ENCODE measurements at places on chromosomes 3 and 15.

- DNase-seq: peak; percentile 44
Observed at GRCh38 chr15:89367485-89368451, 33.1 kb upstream of the POLG start.

GRCh38 chr3:129106320-129106719, 15.3 kb downstream of the RAB43 start:
- DNase-seq: no peak

GRCh38 chr3:11461226-11461625, 182.5 kb downstream of the VGLL4 start:
- no peak for DNase-seq

DNA sequence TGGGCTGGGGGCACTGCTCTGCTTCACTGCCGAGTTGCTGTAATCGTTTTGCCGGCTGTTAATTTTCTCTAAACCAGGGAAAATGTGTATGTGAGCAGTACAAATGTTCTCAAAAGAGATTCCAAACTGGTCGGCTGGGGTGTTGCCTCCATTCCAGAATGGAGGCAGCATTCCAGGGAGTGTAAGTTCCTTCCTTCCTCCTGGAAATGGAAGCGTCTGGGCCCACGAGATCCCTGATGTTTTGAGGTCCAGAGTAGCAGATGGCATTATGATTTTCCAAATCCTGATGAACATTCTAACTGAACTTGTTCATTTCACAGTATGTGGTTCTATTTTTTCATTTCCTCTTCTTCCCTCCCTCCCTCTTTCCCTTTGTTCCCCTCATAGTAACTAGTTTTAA, 64.4 kb upstream of the SKOR1 start:
- no peak for DNase-seq

GRCh38 chr3:73056014-73056844, 5.2 kb upstream of the EBLN2 start:
- peak; percentile 26 for DNase-seq

DNA sequence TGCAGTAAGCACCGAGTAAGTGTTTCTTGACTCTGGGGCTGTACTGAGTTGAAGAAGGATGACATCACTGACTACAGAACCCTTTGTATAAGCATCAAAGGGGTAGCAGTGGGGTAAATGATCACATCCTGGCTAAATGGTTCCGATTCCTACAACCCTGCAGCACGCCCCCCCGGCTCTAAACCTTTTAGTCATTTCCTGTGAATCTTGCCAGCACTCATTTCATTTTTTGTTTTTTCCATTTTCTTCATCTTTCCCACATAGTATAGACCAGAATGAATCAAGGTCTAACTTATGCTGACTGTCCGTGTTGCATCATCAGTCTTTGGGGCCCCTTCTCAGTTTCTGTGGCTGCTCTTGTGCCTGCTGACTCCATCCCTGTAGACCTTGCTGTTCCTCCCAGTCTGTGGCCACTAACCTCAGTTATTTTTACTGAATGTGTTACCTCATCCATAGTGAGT, 383.1 kb upstream of the TPRG1 start:
- peak; percentile 12 for DNase-seq

GRCh38 chr3:37183976-37184375, 9.6 kb upstream of the LRRFIP2 start:
- no peak for DNase-seq

GRCh38 chr15:35448294-35448693, 97.7 kb downstream of the DPH6 start:
- no peak for DNase-seq

GRCh38 chr3:116216761-116217160, 228.5 kb downstream of the LSAMP start:
- no peak for DNase-seq

- no peak for DNase-seq
Observed at GRCh38 chr3:135597855-135598254, 367.7 kb upstream of the PPP2R3A start.

DNA sequence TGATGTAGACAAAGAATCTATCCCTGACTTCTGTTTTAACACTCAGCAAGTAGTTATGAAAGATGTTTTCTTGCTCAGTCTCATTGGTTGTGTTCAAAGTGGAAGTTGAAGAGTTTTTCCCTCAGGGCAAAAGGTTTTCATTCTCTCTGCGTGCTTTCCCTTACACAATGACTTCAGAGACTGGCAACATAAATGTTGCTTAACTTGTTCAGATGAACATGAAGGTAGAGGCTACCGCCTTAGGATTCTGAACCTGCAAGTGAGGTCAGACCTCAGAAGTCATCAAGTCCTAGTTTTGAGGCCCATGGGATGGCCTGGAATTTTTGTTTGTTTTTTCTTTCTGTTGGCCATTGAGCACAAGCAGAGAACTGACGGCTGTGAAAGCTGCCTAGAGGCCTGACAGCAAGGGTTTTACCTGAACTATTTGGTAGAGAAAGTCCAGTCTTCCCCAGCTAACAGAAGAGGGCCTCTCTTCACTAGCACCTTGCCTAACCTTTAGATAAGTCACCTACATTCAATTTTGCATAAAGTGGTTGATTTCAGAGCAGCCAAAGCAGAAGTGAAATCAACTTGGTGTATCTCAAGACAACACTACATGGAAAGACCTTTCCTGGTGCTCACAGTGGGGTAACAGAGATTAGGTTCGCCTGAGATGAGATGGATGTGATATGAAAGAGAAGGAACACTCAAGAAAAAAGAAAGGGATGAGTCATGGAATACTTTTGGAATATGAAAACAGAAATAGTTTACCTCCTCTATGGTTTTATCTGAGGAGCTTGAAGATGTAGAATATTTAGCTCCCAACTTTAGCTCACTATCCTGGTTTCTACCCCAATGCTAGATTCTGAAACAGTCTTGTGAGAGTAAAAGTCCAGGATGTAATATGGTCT, 53.6 kb upstream of the AP4E1 start:
- DNase-seq: peak; percentile 50

GRCh38 chr15:77588126-77588525, 44.6 kb downstream of the LINGO1 start:
- DNase-seq: no peak

GRCh38 chr15:60727661-60728060, 248.7 kb upstream of the ICE2 start:
- DNase-seq: no peak

GRCh38 chr15:74950078-74950908, 6.3 kb downstream of the RPP25 start:
- DNase-seq: peak; percentile 75

GRCh38 chr15:101088788-101089578, 162.9 kb downstream of the CHSY1 start:
- peak; percentile 90 for DNase-seq

DNA sequence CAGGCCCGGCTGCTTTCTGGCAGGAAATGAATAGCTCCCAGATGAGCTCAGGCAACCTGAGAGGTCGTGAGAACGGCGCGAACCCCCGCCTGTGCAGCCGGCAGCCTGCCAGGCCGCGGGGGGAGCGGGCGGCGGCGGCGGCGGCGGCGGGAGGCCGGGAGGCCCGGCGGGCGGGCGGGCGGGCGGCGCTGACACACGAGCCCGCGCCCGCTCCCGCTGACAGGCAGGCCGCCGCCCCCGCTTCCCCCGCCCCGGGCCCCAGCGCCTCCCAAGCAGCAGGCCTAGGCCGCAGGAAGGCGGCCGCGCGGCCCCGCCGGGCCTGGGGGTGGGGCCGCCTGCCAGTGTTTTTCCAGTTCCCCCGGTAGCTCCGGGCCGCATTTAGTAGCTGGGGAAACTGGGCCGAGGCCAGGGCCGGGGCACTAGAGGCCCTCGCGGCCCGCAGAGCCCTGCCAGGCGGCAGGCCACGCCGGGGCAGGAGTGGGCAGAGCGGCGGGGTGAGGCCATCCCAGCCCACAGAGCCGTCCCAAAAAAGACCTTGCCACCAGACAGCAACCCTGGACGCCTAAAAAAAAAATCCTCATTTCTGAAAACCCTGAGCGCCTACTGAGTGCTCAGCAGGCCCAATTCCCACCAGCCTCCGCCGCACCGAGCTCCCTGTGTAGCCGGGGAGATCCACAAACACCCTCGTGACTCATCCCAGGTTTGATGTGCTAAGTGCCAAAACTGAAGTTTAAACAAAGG, 5.6 kb downstream of the HES1 start:
- peak; percentile 91 for DNase-seq

DNA sequence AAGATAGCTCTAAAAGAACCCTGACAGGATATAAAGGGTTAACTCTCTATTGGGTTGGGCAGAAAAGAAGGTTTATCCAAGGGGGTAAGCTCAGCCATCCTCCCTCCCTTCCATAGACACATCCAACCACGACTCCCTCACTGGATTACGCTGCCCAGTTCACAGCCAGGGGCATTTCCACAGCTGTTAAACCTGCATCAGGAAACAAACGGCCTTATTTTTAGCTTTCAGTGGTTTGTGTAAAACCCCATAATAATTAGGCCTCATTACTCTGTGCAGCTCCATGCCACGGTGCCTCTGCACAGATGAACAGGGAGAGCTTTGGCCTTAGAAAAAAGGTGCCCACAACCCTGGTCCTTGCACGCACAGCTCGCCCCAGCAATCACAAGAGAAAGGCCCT, 110.6 kb downstream of the GABRB3 start:
- DNase-seq: no peak

- no peak for DNase-seq
Observed at GRCh38 chr3:79140708-79141107, 627.1 kb downstream of the ROBO1 start.

- DNase-seq: peak; percentile 55
Observed at GRCh38 chr3:45688194-45688881, 858 bp upstream of the SACM1L start.

DNA sequence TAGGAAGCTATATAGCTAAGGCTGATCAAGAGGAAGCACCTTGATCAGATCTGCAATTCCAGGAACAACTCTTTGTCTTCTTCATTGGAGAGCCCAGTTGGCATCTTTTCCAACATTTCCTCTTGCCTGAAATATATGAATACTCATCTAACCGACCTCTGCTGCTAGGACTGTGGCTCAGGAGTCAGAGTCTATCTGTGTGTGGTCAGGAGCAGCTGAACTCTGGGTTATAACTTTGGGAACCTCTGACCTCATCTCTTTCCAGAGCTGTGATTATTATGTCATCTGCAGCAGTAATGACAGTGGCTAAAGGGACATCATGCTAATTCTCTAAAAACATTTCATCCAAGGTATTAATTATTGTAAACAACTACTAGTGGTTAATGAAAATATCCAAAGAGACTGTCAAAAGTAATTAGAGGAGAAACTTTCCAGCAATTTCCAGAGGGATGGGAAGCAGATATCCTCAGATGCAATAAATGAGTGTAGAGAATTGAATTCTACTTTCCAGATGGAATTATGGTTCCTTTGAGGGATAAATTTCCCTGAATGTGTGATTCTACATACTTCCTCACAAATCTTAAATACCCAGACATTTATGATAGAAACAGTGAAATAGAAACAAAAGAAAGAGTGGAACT, 11.5 kb upstream of the SPINK8 start:
- DNase-seq: no peak

- no peak for DNase-seq
Observed at GRCh38 chr3:13651775-13652428, 103.0 kb downstream of the FBLN2 start.

DNA sequence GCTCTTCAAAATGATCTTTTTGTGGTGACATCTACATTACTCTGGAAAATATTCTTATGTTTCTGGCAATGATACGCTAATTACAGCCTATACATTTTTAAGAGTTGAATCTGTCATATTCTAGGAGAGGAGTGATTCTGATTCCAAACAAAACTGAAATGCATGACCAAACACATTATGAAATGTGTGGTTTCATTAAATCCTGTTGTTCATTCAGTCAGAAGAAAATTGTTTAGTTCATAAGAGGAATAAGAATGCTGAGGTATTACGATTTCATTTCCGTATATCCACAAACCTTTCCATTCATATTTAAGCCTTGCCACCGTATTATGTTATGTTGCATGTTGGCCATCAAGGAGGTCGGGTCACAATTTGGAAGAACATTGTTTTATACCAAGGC, 345.1 kb downstream of the FEZF2 start:
- no peak for DNase-seq

GRCh38 chr3:155325263-155325835, 31.9 kb upstream of the STRIT1 start:
- no peak for DNase-seq

DNA sequence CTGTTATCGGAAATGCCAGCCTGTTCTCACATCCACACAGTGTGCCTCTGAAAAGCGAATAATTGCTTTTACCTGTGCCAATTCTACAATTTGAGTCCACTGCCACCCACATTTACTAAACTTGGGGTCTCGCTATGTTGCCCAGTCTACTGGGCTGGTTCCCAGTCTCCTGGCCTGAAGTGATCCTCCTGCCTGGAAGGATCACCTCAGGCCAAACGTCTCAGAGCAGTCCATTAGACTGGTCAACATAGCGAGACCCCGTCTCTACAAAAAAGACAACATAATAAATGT, 827 bp upstream of the INO80 start:
- no peak for DNase-seq

GRCh38 chr3:53159156-53160060, 1.6 kb upstream of the PRKCD start:
- no peak for DNase-seq

DNA sequence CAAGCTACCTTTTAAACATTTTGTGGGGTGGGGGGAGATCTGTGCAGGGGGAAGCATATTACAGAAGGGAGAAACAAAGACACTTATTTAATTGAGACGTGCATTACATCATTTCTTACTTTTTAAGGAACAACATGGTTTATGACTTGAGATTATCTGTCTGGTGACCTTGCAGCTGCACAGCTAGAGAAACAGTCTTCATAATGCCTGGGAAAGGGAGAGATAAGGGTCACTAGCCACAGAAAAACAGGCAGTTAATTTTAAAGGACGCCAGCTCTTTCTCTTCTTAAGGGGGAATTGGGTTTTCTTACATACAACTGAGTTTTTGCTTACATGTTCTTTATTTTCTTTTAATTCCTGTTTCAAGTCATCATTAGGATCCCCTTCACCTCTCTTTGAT, 147.9 kb downstream of the SST start:
- DNase-seq: no peak

- DNase-seq: no peak
Observed at GRCh38 chr15:68601206-68602197, 22.7 kb downstream of the CORO2B start.

GRCh38 chr15:68574046-68574445, 4.7 kb upstream of the CORO2B start:
- no peak for DNase-seq

GRCh38 chr3:5092018-5092417, 30.1 kb upstream of the ARL8B start:
- no peak for DNase-seq

DNA sequence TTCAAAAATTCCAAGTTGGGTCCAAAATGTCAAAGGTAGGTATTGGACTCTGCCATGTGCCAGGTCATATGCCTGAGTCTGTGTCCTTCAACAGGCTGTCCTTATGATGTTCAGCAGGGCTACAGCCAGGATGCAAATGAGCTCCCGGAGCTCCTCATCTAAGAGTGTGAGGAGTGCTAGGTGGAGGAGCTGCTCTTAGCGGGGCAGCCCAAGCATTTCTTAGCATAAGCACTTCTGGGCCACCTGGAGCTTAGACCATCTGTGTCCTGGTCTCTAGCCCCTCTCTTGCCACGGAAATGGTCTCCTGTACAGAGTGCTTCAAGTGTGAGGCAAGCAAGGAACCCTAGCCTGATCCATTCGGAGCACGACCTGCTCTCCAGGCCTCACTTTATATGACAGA, 64.6 kb upstream of the PRR23C start:
- DNase-seq: no peak

Measured in GM13977 (cell line).